ENCODE measurements at places on chromosomes 11 and 22.

DNA sequence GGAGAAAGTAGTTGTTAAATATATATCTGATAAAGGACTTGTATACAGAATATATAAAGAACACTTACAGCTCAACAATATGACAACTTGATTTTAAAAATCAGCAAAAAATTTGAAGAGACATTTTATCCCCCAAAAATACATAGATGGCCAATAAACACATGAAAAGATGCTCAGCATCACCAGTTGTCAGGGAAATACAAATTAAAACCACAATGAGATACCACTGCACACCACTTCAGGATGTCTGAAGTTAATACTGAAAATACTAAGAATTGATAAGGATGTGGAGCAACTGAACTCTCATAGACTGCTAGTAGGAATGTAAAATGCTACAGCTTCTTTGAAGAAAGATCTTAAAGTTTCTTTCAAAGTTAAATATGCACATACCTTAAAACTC lies 49.2 kb downstream of the KREMEN1 start:
- no peak for DNase-seq

- DNase-seq = no peak
Measured at GRCh38 chr11:46895821-46896220, 22.5 kb downstream of the LRP4 start.

DNA sequence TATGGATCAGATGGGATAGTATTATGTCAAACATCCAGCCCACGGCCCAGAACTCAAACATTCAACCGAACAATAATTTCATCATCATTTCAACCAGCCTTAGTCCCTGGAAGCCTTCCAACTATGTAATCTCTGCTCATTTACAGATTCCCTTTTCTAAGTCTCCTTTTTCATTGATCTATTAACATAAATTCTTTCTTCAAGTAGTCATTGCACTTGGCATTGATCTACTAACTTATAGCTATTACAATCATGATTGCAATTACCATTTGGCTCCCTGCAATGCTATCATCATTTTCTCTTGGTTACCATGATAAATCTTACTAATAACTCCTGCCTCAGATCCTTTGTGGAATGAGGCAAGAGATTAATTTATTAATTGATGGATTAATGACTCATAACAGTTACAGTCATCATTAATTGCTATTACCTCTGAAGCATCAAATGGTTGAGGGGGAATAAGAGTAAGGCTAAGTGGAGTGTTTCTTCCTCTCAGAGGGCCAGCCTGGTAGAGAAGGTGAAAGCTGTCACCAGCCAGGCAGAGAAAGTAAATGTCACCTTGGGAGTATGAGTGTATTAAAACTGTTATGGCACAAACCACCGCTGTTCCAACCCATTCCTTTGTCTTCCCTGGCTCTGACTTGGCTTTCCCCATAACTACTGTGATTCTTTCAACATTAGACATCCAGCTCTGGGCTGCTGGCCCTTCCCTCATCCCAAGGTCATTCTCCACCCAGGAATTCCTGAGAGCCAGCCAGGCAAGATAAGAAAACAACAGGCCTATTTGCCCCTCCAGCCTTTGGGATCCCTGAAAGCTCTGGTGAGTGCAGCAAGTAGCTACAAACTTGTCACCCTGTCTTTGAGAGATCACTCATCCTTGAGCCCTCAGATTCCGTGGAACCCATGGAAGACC lies 174.7 kb downstream of the RRAS2 start:
- no peak for DNase-seq

- no peak for DNase-seq
Measured at GRCh38 chr11:66419825-66420224, 1.0 kb upstream of the NPAS4 start.

Data from naive thymus-derived CD4-positive, alpha-beta T cell (primary cell).